ENCODE measurements at places on chromosomes 1 and 21.

GRCh38 chr1:8639148-8639547, 178.3 kb downstream of the RERE start:
- no peak for DNase-seq

DNA sequence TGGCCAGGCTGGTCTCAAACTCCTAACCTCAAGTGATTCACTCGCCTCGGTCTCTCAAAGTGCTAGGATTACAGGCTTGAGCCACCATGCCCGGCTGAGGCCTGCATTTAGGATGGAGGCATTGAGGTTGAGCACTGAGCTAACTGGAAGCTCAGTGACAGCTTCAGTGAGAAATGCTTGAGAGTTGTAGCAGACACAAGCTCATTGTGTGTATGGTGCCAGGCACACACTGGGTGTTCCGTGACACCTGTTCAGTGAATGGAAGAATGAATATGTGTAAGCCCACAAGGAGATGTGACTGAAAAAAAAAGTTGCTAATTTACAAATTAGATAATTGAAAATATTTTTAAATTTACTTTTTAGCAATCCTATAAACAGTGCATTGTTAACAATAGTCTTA, 21.8 kb downstream of the LURAP1 start:
- no peak for DNase-seq

GRCh38 chr1:235588916-235589515, 60.6 kb downstream of the GNG4 start:
- no peak for DNase-seq

- no peak for DNase-seq
Measured at GRCh38 chr1:113874012-113874879, 2.7 kb upstream of the PTPN22 start.

DNA sequence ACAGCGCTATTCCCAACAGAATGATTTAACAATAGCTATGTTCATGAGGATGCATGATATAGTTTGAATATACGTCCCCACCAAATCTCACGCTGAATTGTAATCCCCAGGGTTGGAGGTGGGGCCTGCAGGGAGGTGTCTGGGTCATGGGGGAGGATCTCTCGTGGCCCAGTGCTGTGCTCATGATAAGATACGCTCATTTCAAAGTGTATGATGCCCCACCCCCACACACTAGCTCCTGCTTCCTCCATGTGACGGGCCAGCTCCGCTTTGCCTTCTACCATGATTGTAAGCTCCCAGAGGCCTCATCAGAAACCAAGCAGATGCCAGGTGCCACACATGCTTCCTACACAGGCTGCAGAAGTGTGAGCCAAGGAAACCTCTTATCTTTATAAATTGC, 93.6 kb downstream of the SMYD3 start:
- DNase-seq: no peak

- DNase-seq: no peak
Measured at GRCh38 chr1:1788136-1788535, 9.9 kb upstream of the NADK start.

DNA sequence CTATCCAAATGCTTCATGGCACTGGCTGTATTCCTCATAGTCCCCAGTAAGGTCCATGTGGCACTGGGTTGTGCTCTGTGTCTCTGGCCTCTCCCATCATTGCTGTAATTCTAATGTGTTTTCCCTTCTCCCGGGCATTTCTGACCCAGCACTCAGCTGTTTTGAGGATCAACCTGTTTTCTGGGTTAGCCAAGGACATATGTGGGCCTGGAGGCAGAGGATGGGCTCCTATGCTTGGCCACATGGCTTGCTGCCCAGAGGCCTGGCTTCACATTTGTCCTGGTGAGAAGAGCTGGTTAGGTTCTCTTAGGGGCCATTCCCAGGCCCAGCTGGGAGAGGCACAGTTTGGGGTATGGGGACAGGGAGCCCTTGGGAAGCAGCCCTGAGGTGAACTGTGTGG, 103.1 kb downstream of the FAM78B start:
- DNase-seq: no peak

DNA sequence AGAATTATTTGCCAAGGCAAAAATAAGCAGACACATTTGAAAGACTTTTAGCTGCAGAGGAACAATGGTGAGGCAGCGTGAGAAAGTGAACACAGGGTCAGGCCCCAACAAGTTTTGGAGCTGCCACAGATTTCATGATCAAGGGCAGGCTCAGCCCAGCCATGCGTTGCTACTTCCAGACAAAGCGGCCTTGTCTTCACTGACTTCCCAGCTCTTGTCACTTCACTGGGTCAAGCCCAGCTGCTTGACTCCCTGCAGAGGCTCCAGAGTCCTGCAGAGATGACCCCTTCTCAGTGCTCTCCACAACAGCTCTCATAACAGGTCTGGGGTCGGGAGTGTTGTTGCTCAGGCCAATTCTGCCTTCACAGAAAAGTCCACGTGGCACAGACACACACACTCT, 35.8 kb downstream of the HHAT start:
- no peak for DNase-seq

GRCh38 chr1:159960721-159961381, 6.8 kb upstream of the SLAMF9 start:
- DNase-seq: no peak

DNA sequence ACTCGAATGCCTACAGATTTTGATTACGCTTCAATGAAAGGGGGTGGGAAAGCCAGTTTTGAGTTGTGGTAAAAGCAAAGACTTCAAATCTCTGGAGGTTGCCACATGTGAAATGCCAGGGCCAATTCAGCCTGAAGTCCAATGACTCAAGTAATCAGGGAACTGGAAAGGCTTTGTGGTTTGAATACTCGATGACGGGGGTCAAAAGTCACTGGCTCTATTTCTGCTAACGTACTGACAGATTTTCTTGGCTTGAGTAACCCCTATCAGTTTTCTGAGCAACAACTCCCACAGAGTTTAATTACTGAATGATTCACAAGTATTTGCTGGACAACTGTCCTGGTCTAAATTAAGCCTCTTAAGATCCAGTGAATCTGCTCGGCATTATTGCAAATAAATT, 152.2 kb downstream of the SIPA1L2 start:
- DNase-seq: no peak

DNA sequence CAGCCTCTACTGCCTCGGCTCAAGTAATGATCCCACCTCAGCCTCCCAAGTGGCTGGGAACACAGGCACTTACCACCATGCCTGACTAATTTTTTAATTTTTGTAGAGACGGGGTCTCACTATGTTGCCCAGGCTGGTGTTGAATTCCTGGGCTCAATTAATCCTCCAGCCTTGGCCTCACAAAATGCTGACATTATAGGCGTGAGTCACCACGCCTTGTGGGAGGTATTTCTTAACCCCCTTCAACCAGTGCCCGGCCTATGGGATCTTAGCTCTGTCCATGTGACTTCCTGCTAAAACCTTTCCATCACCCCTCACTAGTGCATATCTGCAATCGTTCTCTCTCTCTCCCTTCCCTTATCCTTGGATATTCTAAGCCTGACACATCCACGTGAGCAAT, 86.4 kb downstream of the FOXD2 start:
- DNase-seq: no peak

GRCh38 chr1:23394181-23394580, 24.5 kb upstream of the ZNF436 start:
- DNase-seq: no peak

GRCh38 chr1:165674599-165674998, 23.8 kb downstream of the ALDH9A1 start:
- DNase-seq: no peak

DNA sequence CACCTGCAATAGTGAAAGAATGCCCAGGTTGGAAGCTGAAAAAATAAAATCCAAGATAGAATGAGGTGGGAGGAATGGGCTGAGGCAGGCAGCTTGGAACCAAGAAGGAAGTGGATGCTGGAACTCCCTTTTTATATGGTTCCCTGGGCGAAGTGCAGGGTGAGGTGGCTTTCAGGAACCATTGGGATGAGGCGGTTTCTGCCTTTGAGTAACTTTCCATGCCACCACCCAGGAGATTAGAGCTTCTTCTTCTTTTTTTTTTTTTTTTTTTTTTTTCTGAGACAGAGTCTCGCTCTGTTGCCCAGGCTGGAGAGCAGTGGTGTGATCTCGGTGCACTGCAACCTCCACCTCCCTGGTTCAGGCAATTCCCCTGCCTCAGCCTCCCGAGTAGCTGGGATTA, 17.8 kb upstream of the MRPS6 start:
- no peak for DNase-seq

GRCh38 chr1:200108659-200109058, 81.1 kb downstream of the NR5A2 start:
- DNase-seq: no peak

GRCh38 chr1:57258557-57259325, 165.1 kb downstream of the DAB1 start:
- no peak for DNase-seq

DNA sequence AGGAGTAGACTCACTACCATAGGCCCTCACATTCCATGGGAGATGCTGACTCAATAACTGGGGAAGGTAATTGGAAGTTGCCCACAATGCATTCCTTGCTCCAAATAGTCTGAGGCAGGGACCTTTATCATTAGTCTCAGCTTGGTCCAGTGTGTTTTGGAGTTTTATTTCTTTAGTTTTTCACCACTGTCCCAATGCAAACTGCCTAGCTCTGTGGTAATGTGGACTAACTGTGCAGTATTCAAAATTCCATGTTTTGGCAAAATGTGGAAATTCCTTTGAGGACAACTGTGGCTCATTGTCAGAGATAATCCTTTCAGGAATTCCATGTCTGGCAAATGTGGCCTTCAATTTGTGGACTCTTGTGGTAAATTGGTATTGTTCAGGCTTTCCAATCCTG, 78.1 kb upstream of the PAPPA2 start:
- DNase-seq: no peak

- no peak for DNase-seq
Measured at GRCh38 chr21:20591284-20591683, 406.9 kb upstream of the NCAM2 start.

DNA sequence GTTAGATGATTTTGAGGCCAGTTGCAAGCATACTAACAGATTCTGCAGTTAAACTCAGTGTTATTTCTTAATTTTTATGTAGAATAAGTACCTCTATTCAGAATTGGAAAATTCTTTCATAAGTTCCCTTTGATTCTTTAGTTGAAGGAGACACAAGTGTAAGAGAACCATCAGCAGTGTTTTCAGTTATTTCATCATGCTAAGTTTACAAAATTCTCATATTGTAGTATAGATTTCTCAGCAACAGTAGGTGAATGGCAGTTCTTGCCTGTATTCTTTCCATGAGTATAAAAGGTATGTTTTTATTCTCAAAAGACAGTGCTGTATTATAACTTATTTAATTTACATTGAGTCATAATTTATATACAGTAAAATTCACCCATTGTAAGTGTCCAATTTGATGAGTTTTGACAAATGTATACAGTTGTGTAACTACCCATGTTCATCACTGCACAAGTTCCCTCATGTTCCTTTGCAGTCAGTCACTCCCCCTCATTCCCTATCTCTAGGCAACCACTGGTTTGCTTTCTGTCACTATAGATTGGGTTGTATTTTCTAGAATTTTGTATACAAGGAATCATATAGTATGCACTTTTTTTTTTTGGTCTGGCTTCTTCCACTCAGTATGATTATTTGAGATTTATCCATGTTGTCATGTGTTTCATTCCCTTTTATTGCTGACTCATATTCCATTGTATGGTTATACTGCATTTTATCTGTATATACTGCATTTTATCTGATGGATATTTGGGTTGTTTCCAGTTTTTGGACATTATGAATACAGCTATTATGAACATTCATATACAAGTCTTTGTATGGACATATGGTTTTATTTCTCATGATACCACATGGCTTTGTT, 3.9 kb downstream of the RPS6KC1 start:
- no peak for DNase-seq

GRCh38 chr1:36322786-36323635, 434 bp downstream of the EVA1B start:
- no peak for DNase-seq

DNA sequence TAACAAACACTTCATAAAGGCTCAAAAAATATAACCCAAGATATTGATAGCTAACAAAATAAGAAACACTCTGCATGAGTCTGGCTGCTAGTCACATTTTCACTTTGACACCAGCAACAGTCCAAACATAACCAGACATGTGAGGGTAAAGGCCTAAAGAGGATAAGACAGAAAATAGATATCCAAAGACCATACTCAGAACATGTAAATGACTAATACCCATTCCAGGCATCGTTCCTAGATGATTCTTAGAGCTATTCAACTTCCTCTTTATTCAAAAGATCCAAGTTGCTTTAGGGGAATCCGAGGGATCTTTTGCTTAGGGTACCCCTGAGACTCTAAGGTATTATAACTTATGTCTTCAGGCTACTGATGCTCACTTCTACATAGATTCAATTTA, 5.1 kb downstream of the COL24A1 start:
- no peak for DNase-seq

DNA sequence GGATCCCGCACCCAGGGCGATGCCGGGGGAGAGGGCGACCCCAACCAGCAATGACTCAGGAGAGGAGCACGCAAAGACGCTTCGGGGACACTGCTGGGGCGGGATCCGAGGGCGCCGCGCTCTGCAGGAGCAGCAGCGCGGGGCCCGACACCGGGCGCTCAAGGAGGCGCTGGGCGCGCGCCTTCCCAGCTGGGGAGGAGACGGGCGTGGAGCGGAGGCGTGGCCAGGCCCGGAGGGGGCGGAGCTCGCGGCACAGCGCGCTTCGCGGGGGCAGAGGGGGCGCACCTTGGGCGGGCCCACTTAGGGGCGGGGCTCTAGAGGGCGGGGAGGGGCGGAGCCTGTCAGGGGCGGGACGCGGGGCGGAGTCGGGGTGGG, 369 bp downstream of the SUMO3 start:
- DNase-seq: peak; percentile 23

DNA sequence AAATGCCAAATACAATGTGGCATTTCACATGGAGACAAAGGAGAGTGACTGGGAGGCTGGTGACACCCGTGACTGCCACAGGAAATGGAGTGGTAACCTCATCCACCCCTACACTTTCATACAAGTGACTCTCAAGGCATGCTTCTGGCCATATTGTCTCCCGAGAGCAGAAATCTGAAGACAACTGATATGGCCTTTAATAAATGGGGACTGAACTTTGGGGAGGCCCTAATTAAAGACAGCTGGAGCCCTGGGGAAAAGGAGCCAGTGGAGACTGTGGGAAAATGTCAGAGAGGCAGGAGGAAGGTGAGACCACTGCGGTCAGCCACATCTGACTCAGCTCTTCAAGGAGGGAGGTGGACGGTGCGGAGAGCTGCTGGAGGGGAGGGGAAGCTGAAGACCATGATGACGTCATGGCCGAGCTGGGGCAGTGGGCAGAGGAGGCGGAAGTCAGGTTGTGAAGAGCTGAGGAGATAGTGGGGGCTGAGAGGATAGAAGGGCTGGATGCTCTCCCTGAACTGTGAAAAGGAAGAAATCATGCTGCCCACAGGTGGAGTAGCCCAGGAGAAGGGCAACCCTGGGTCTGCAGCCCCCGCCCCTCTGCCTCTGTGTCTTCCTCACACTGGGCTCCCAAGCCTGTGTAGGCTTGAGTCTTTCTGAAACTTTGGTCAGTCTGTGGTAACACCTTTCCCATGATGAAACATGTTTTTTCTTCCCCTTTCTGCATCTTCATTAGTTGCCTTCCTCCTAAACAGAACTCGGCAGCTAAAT, 14.0 kb upstream of the NCF2 start:
- DNase-seq: no peak

DNA sequence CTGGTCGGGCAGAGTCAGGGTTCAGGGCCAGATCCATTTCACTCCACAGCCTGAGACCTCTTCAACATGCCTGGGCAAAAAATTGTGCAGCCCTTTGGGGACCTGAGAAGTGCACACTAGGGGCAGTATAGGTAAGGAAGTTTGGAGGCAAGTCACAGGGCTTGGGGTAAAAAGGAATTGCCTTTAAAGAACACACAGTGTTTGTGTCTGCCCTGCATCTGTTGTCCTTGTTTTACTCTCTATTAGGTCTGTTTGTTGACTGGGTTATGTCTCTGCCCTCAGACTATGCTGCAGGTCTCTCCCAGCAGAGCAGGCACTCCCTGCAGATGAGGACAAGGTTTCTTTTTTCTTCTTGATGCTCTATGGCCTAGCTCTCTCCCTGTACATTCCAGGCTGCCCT, 22.0 kb downstream of the LDLRAD2 start:
- no peak for DNase-seq

Measured in DMS79 (cell line).